ENCODE measurements at places on chromosomes 7 and 10.

DNA sequence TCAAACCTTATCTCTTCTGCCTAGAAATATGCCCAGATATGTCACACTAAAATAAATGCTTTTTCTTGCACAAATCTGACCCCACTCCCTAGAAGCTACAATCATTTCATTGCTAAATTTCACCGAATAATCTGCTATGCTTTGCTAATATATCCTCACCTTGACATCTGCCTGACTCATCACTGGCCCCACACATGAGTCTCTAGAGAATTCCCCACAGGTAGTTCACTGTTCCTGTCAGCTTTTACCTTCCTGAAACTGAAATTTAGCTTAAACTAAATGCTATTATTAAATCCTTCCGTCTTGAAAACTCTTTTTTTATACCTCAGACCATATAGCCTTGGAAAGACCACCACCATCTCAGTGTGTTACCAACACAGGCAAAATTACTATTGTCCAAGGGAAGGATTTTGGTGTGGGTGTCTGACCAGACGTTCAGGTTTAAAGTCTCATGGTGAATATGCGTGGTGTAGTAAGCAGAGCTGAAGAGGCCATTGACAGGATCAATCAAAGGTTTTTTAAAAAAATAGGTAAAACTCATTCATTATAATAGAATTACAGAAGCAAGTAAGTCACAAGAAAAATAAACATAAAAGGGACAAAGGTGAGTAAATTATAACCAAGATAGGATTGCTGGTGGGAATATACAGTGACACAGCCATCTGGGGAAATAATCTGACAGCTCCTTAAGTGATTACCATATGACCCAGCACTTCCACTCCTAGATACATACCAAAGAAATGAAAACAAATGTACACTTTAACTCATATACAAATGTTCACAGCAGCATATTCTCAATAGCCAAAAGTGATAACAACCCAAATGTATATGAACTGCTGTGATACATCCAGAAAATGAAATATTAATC is 173.5 kb downstream of the KMT2E start:
- no peak for DNase-seq

DNA sequence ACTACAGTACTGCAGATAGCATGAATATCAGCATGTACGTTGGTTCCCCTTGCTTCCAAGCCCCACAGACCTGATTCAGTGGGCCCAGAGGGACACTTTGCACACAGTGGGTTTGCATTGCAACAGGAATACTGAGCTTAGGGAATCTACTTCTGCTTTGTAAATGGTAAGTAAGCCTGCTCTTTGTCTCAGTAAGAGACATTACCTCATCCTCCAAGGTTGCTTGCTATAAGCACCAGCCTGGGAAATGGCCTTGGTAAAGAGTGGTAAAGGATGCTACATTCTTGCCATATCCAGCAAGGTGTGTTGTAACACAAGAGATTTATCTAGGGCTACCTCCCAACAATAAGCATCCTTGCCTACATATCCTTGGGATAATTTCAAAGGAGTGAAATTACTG is 730.5 kb downstream of the INHBA start:
- DNase-seq, result no peak

- no peak for DNase-seq
Observed at GRCh38 chr10:112510384-112510783, 63.4 kb downstream of the VTI1A start.

DNA sequence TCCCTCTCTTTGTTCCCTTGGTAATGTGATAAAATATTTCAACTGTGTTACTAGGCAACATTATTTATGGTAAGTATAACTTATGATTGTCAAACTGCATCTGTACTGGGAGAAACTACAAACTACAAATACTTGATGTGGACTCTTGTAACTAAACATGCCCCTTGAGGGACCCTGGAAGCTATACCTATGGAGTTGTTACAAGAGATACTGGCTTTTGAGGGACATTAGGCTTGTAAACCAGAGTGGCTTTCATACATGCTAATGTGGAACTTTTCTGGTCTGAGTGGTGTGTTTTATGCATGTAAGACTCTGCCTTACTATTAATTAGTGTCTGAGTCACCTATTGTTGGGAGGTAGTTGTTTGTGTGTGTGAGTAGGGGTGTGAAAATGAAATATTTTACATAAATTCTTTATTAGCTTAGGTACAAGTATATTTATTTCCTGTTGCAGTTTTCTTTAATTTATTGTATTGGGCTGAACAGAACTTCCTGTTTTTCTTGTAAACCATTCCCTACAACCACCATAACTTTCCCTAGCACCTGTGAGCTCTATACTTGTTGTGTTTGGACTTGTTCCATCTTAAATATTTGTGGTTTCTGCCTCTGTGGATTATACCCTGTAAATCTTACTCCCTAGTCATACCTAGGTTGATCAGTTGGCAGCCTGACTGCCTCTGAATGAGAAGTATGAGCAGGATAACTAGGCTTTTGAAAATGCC is 49.8 kb downstream of the STK31 start:
- DNase-seq, result no peak

DNA sequence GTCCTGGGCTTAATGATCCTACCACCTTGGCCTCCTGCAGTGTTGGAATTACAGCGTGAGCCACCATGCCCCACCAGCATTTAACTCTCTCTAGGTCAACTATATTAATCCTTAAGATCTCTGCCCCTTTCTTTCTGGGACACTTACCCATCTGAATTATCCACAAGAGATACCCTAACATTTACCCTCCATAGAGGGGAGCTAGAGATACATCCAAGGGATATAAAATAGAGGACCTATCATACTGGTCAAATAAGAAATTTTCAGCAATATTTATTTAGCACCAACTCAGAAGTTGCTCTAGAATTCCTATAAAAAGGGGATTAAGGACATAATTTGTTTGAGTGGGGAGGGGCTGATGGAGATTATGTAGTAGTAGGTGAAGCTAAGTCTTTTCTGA is 96.5 kb downstream of the OTUD1 start:
- no peak for DNase-seq

DNA sequence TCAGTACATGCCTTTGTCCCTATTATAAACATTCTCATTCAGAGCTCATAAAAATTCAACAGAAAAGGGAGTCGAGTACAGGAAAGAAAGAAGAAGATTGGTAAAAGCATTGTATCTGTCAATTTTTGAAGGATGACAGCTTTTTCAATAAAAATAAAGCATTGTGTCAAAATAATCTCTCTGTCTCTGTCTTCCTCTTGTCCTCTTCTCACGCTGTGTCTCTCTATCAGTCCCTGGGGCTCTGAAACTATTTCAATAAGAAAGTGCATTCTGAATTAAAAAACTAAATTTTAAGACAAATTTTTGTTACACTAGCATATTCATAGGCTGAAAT is 248.4 kb downstream of the TNS3 start:
- no peak for DNase-seq

GRCh38 chr7:123533929-123534382 is 439 bp downstream of the IQUB start:
- no peak for DNase-seq

DNA sequence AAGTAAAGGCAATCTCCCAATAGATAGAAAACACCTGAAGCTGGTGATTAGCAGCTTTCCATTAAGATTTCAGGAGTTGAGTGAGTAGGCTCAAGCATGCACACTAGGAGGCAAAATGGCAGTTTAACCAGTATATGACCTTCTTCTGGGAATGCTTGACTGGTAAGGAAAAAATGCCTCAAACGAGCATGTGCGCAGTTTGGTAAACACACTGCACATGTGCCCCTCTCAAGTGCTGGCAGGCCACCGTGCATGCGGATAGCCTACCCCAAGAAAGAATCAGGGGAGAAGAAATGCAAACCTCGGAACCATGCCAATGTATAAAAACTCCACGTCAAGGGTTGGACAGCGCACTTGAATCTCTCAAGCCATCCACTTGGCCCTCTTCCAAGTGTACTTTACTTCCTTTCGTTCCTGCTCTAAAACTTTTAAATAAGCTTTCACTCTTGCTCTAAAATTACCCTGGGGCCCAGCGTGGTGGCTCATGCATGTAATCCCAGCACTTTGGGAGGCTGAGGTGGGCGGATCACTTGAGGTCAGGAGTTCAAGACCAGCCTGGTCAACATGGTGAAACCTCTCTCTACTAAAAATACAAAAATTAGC is 98.8 kb upstream of the CDK1 start:
- DNase-seq, result no peak

- DNase-seq, result no peak
Observed at GRCh38 chr7:113404245-113404644, 285.9 kb upstream of the SMIM30 start.

Measured in NCI-H2107 (cell line).